ENCODE measurements at places on chromosomes 4 and X. TPM values are rescaled to one million over a fixed set of nuclear protein-coding genes. Genes with fewer than 3 reads are reported as not detected.

The PPP4R3C gene
- total RNA-seq = not detected

The KIF4A gene
- total RNA-seq = 0.57 TPM

- H3K27ac ChIP-seq = no peak overlapping the region
- H3K36me3 ChIP-seq = no peaks in the 10 kb centered on the region
- no peaks in the 10 kb centered on the region for H3K4me1 ChIP-seq
- H3K27me3 ChIP-seq = no peaks in the 10 kb centered on the region
- DNase-seq = no peak
These were observed 309.9 kb downstream of the SPOCK3 start for GRCh38 chr4:166924424-166924823.

DNA sequence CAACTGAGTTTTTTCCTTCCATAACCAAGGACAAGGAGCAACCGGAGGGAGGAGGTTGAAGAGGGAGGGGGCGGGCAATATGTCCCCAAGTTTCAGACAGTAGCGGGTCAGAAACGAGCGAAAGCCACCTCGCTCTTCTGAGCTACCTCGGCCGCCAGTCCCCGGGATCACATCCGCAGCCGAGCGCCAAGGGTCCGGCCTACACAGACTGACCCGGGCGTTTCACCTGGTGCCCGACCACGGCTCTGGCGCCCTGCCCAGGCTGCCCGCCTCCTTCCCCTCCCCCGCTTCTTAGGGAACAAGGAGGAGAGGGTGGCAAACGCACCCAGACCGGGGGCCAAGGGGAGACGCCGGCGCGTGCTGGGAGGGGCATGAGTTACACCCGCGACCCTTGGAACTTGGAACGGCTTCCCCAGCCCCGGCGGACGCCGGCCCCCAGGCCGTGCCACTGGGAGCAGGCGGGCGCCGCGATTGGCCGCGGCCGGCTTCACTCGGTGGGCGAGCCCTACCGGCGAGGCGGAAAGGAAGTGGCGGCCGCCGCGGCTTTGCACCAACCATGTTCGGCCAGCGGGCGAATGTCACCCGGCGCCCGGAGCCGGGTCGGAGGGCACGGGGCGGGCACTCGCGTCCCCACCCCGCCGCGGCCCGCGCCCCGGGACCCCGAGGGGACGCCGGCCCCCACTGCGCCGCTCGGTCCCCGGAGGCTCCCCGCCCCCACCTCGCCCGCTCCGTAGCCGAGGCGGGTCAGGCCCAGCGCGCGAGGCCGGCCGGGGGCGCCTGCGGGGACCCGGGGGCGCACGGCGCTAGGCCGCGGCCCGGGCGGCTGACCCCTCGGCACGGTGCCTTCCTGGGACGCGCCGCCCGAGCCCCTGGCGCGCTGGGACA lies 1.5 kb downstream of the IRF2 start:
- peak overlapping the region; percentile 91 for H3K27ac ChIP-seq
- DNase-seq = peak; percentile 81
- no peaks in the 10 kb centered on the region for H3K36me3 ChIP-seq
- H3K4me1 ChIP-seq = peaks cover 3% of the 10 kb centered on the region

DNA sequence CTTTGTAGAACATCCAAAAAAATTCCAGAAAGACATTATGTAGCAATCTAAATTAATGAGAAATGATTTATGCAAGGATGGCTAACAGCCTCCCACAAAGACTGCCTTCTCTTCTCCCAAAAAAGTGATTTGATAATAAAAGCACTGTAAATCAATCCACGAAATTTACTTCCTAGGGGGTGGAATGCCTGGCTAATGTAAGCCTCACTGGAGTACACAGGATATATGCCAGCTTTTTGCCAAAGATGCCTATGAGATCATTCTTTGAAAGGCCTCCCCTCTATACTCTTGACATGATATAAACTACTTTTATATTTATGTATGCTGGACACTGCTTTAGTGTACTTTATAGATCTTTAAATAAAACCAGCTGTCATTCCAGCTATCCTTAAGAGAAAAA lies 211.1 kb downstream of the ADAMTS3 start:
- no peaks in the 10 kb centered on the region for H3K27me3 ChIP-seq
- DNase-seq = no peak
- no peaks in the 10 kb centered on the region for H3K4me1 ChIP-seq
- no peak overlapping the region for H3K4me3 ChIP-seq
- no peak overlapping the region for H3K27ac ChIP-seq

All from ovary (tissue), 10 donors.